ENCODE measurements at places on chromosomes 7 and 10.

DNA sequence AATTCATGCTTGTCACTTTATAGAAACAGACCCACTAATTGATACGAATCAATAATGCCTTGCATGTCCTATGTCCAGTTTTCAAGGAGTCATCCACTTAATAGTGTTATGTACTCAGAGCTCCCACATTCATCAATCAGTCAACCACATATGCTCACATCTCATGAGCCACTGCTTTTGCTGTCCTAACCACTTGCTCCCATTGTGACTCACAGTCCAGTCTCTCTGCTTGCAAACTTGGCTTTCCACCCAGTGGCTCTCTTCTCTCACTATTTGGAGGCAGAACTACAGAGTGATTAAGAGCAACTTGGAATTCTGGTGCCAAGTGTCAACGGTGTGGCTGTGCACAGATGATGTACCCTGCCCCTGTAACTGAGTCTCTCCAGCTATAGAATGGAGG lies 166.0 kb downstream of the SNX13 start:
- DNase-seq, result peak; percentile 77

- peak; percentile 23 for DNase-seq
Measured at GRCh38 chr10:98404571-98405359, 10.2 kb downstream of the PYROXD2 start.

GRCh38 chr10:103696411-103697145 lies 158.8 kb downstream of the SH3PXD2A start:
- DNase-seq, result peak; percentile 73

DNA sequence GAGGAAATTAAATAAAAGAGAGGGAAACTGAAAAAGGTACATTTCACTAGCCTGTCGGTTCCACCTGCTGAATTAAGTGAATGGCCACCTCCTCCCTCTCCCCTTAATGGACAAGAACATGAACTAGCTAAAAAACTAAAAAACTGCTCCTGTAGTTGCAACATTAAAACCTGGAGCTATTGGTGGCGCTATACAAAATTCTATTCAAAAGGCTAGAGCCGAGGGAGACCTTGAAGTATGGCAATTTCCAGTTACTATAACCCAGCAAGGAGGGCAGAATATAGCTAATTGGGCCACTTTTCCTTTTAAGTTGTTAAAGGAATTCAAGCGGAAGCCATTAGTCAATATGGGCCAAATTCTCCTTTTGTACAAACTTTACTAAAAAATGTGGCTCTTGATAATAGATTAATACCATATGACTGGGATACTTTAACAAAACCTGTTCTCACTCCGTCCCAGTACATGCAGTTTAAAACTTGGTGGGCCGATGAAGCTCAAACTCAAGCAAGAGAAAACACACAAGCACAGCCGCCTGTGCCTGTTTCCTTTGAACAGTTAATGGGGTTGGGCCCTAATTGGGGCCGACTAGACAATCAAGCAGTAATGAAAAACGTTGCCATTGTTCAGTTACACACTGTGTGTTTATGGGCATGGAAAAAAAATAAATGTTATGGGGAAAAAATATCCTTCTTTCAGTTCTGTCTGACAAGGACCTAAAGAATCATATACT lies 6.5 kb upstream of the CHST3 start:
- no peak for DNase-seq

DNA sequence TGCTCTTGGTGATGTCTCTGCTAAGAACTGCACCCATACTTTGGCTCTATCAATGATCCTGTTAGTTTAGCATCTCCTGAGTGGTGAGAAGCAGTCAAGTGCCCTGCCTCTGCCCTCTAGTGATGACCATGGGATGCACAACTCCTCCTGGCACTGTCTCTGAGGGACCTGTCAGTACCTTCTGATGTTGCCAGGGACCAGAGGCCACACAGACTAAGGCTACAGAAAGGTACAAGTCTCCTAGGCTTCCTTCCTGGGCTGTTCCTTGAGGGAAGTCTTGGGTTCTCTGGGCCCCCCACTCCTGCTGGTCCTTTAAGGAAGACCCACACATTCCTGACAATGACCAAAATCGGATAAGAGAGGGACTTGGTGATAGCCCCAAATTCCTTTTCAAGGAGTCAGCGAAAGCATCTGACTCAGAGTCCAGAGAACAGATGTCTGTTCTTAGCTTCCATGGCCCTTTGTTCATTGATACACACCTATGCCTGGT lies 15.3 kb downstream of the NKX2-3 start:
- DNase-seq, result peak; percentile 53

DNA sequence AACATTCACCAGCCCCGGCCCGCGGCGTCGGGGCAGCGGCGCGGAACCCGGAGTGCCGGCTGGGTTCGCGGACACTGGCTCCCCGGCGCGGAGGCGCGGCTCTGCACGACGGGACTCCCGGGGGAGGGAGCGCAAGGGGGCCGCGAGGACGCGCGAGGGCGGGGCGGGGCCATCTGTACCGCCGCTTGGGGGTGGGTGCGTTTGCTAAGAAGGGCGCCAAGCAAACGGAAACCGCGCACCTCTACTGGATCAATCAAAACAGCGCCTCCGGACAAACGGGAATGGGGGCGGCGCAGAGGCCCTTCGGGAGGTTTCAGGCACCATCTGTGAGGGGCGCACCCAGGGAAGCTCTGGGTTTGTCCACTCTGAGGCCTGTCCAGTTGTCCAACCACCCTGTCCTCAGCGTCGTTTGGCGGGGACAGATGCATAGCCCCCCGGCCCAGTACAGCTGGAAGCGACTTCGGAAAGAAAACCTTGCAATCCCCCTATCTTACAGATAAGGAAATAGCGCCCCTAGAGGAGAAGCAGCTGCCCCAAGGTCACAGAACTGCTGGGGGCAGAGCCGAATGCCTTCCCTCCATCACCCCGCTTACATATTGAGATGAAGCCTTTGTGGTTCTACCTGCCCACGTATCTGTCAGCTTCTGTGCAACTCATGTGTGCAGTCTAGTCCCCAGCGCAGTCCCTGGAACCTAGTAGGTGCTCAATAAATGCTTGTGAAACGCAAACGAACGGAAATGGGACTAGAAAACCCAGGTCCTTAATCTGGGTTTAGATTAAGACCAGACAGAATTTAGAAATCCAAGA lies 10.7 kb upstream of the SLIT1 start:
- peak; percentile 19 for DNase-seq

DNA sequence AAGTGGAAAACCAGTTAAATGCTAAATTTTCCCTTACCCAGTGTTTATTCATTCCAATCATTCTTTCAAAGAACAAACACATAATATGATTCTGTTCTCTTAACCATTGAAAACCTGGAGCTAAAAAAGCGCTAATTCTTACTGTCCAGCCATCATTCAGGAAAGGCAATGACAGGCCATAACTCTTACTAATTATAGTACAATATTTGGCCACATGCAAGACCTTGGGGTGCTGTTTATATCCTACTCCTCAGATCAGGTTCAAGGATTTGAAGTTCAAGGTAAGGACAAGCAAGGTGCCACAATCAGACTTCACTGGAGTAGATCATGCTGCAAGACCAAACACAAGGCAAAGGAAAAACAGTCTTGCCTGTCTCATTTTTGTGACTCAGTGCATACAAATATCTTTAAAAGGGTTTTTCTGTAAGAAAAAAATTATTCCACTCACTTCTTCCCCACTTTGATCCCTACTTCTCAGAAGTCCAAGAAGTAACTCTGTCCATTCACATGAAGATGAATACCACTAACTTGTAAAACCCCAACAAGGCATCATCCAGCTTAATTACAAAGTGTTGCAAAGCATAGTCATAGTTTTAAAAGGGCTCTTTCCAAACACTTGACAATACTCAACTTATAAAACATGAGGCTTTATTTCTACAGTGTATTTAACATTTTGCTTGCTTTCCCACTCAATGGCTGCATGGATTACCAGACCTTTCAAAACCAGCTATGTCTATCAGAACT lies 153.0 kb downstream of the DOCK4 start:
- DNase-seq, result no peak

All from HS-5 (cell line).